Calu3 (cell line): ENCODE measurements at places on chromosomes 16 and 17. TPM values are rescaled to one million over a fixed set of nuclear protein-coding genes. Genes with fewer than 3 reads are reported as not detected.

TMIGD1 gene
- not detected in 2 replicates for total RNA-seq

DNA sequence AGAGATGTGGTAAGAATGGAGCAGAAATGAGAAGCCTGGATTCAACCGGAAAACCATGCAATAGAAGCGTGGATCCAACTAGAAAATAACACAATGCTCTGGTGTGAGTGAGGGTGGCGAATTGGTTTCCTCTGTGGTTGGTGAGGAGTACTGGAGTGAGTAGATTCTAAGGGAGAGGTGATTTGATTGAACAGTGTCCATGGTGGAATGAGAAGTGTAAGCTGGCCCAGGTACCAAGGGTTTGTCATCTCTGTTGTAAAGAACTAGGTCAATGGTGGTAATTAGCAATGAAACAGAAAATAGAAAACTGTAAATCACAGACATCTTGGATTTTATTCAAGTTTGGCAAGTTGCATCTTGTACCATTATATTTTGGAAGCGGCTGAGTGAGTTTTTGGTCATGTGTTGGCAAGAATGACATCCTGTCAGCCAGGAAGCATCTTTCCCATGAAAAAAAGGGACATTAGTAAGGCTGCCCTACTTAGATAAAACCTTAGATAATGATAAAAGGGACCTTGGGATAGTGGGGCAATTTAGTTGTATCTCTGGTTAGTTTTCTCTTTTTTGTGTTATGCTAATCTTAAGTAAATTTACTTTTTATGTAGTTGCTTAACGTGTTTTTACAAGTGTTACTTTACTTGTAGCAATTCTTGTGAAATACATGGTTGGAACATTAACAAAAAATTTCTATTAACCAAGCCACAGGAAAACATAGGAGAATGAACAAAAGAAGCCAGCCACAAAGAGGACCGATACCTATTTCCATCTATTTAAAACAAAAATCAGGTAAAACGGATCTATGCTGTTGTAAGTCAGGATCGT lies 20.9 kb downstream of the HSD17B2 start:
- no peak for DNase-seq

DNA sequence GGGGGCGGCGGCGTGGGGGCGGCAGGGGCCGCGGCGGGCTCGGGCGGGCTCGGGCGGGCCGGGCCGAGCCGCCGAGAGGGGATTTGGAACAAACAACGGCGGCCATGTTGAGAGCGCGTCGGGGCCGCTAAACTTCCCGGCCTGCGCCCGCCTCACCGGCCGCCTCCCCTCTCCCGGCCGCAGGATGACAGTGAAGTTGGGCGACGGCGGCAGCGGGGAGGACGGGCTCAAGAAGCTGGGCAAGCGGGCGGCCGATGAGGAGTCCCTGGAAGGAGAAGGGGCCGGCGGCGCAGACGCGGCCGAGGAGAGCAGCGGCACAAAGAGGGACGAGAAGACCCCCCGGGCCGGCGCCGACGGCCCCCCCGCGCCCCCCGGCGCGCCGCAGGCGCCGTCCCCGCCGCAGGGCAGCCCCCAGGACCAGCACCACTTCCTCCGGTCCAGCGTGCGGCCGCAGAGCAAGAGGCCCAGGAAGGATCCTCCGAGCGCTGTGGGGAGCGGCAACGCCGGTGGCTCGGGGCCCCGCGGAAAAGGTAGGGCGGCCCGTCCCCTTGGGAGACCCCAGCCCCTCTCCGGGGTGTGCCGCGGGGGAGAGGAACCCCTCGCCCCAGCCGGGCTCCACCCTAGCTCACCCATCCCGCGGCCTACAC lies 2.4 kb downstream of the CRAMP1 start:
- DNase-seq = peak; percentile 46

DNA sequence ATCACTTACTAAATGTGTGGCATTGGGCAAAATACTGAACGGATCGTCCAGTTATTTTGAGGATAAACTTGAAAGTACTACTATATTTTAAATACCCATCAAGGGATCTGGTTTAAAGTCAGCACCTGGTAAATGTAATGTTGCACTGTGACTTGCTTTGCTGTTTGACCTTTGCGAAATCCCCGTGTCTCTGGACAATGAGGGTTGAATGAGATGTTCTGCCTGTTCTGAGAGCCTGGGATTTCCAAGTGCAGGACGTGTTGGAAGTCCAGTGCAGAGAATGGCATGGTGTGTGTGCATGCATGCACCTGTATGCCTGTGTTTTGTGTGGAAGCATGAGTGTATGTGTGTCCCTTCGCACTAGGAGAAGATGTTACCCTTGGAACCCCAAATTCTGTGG lies 106.6 kb downstream of the N4BP1 start:
- DNase-seq = no peak

GRCh38 chr16:89478576-89479221 lies 11.7 kb downstream of the ANKRD11 start:
- no peak for DNase-seq

SMIM36 gene
- not detected in 2 replicates for total RNA-seq

BCL7C gene
- 22.5 and 26.6 TPM in 2 replicates for total RNA-seq

DNA sequence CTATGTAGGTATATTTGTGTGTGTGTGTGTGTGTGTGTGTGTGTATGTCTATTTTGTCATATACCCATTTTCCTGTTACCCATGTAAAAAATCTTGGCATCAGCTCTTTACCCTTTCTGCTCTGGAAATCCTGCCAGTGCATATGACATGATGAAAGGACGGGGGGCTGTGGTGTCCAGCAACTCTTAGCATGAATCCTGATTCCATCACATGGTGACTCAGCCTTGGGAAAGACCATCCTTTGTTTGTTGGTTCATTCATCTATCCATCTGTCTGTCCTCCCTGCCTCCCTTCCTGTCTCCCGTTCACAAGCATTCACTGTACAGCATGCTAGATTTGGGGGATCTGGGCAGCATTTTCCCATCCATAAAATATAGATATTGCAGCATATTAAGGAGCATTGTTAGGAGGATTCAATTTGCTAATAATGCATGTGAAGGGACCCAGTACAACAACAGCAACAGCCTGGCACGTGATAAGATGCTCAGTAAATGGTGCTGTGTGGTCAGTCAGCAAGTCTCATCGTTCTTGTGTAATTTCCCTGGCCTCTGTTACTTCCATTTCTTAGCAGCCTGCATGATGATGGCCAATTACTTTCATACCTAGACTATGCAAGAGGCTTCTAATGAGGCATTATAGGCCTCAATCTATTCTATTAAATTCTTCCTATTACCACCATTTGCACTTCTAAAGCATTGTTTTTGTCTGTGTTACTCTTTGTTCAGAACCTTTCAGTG lies 191.0 kb downstream of the PRKCA start:
- DNase-seq = no peak

TMEM220 gene
- total RNA-seq = not detected in 2 replicates

- no peak for DNase-seq
Observed at GRCh38 chr16:48997081-48997615, 284.5 kb downstream of the CBLN1 start.

ITGAD gene
- total RNA-seq = not detected in 2 replicates

- DNase-seq = no peak
Observed at GRCh38 chr16:53817812-53818550, 114.0 kb downstream of the FTO start.

DNA sequence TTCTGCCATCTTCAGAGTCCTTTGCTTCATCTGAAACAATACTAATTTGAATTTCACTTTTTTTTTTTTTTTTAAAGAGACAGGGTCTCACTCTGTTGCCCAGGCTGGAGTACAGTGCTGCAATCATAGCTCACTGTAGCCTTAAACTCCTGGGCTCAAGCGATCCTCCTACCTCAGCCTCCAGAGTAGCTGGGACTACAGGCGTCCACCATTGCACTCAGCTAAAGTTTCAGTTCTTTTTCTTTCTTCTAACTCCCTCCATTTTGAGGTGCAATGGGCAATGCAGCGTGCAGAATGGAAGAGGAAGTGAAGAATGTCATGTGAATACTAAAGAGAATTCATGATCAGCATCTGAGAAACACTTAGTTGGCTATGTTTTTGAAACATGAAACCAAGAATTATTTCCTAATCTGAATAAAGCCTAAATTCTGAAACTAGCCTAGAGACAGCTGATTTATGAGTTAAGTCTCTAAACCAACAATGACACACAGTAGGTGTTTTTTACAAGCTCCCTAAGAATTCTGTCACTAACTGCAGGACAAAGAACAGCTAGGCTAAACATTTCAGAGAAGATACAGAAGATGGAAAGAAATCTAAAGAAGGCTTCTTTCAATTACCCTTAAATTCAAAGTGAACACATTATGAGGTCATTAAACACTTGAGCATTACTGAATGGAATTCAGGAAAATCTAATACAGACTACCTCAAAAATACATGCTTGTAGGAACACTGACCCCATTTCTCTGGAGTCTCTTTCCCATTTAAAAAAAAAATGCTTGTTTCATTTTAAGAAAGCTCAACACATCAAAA lies 21.0 kb downstream of the SNN start:
- no peak for DNase-seq

- peak; percentile 6 for DNase-seq
Observed at GRCh38 chr16:77833921-77834634, 45.7 kb downstream of the VAT1L start.

DNA sequence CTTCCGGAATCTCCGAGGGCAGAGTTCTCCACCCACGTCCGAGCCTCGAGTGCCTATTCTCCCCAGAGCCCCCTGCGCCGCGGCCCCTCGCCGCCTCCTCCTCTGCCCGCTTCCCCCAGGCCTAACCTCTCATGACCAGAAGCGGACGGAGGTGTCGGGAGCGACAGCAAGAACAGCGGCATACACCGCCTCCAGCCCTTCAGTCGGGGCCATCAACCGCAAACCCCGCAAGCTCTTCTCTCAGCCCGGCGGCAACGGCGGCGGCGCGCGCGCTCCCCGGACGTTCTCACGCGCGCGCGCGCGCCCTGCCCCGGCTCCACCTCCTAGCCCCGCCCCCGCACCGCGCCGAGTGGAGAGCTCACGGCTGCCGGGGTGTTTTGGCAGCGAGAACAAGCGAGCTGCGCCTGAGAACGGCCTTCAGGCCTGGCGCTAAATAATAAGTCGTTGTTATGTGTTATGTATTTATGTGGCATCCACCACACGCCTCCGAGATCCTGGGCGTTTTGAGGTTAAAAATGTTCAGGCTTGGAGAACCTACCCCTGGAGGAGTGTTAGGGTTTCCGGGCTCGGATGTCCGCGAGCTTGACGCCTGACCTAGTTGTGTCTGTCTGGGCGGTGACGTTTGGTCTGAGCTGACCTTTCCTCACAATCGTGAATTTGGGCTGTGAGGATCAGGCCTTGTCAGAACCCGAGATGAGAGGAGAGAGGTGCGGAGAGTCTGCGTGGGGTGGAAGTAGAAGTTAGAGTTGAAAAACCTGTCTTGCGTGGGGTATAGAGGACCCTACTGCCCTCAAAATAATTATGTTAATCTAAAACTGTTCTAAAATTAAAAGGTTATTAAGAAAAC lies at the start of gene RNFT1:
TSS of gene RNFT1 (minus strand) at position 259 of the 847 bp plus-strand sequence. CDS start at position 182, 77 bp downstream.
- DNase-seq = peak; percentile 85

DNA sequence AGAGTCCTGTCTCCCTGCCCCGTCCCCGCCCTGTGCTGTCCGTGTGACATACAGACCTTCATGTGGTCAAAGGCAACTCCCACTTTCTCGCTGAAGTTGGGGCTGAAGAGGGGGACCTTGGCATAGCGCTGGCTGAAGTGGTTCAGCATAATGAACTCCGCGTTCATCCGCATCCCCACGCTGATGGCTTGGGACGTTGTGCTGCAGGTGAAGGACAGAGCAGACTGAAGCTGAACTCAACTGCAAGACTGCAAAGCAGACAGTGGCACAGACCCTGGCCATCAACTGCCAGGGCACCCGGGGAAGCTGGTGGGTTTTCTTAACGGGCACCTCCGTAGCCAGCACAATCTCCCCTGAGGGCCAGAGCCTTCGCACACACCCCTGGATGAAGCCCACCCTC lies 24.2 kb downstream of the ELAC2 start:
- DNase-seq = no peak

CLEC19A gene
- 0.15 TPM in 1 of 2 replicates, not detected in the other for total RNA-seq

- no peak for DNase-seq
Observed at GRCh38 chr17:64781014-64781756, 119.1 kb upstream of the SMURF2 start.
